ENCODE measurements at places on chromosomes 1 and 21. TPM values are rescaled to one million over a fixed set of nuclear protein-coding genes. Genes with fewer than 3 reads are reported as not detected.

FNDC5 gene
- not detected for total RNA-seq

GPR25 gene
- total RNA-seq: not detected

FCRLB gene
- 0.76 TPM for total RNA-seq

PYHIN1 gene
- total RNA-seq: 1.6 TPM

SLC5A9 gene
- total RNA-seq: not detected

VPS13D gene
- total RNA-seq: 27.7 TPM

OR2T33 gene
- not detected for total RNA-seq

PGBD5 gene
- not detected for total RNA-seq

TEDDM1 gene
- total RNA-seq: not detected

CYYR1 gene
- total RNA-seq: not detected

FRRS1 gene
- total RNA-seq: 4.2 TPM

ACTL8 gene
- total RNA-seq: not detected

LCE1F gene
- total RNA-seq: not detected

SEMA6C gene
- total RNA-seq: 1.4 TPM

ARHGEF19 gene
- 4.4 TPM for total RNA-seq

CHODL gene
- total RNA-seq: 0.08 TPM

RHBDL2 gene
- total RNA-seq: not detected
